ENCODE measurements at places on chromosomes 2 and 18.

DNA sequence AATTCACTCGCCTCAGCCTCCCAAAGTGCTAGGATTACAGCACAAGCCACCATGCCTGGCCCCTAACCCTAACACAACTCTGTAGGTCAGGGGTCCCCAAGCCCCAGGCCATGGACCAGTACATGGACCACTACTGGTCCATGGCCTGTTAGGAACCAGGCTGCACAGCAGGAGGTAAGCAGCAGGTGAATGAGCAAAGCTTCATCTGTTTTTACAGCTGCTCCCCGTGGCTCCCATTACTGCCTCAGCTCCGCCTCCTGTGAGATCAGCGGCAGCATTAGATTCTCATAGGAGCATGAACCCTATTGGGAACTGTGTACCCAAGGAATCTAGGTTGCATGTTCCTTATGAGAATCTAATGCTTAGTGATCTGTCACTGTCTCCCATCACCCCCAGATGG lies 201.7 kb downstream of the NRP2 start:
- no peak overlapping the region for H3K27ac ChIP-seq
- H3K27me3 ChIP-seq, result peaks cover 21% of the 10 kb centered on the region
- no peak overlapping the region for H3K4me3 ChIP-seq
- no peak for DNase-seq
- H3K36me3 ChIP-seq, result no peaks in the 10 kb centered on the region

GRCh38 chr2:96602330-96602823 lies 35.7 kb downstream of the KANSL3 start:
- H3K4me1 ChIP-seq, result peaks cover 15% of the 10 kb centered on the region
- H3K36me3 ChIP-seq, result peaks cover 64% of the 10 kb centered on the region
- DNase-seq, result no peak
- H3K27ac ChIP-seq, result peak overlapping the region; percentile 71

DNA sequence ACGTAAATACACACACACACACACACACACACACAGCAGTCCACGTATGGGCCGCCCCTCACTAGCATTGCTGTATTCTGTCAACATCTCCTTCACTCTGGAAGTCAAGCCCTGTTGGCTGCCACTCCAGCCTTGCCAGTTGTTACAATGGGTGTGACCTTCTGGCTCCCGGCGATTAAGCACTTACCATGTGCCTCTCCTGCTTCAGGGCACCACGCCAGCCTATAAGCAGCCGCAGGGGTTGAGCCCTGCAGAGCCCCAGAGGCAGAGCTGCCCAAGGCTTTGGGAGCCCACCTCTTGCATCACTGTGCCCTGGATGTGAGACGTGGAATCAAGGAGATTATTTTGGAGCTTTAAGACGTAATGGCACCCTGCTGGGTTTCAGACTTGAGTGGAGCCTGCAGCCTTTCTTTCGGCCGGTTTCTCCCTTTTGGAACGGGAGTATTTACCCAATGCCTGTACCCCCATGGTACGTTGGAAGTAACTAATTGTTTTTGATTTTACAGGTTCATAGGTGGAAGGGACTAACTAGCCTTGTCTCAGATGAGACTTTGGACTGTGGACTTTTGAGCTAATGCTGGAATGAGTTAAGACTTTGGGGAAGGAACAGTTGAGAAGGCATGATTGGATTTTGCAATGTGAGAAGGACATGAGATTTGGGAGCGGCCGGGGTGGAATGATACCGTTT lies 54.5 kb upstream of the ROCK2 start:
- no peaks in the 10 kb centered on the region for H3K4me1 ChIP-seq
- H3K36me3 ChIP-seq, result no peaks in the 10 kb centered on the region
- H3K27ac ChIP-seq, result no peak overlapping the region
- no peak for DNase-seq

DNA sequence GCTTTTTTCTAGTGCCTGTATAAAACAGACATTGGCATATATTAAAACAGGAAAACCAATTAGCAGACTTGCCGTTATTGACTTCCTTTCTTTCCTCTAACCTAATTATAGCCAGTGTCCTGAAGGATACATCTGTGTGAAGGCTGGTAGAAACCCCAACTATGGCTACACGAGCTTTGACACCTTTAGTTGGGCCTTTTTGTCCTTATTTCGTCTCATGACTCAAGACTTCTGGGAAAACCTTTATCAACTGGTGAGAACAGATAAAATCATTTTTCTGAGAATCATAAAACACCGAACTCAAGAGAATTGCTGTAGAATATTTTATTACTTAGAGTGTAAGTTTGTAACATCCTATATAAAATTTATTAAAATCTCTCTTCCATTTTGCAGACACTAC lies 74.3 kb downstream of the SCN2A start:
- no peak overlapping the region for H3K4me3 ChIP-seq
- no peaks in the 10 kb centered on the region for H3K4me1 ChIP-seq
- DNase-seq, result no peak
- no peak overlapping the region for H3K27ac ChIP-seq

- H3K27ac ChIP-seq, result no peak overlapping the region
- H3K4me3 ChIP-seq, result no peak overlapping the region
- no peaks in the 10 kb centered on the region for H3K27me3 ChIP-seq
- no peaks in the 10 kb centered on the region for H3K36me3 ChIP-seq
- H3K4me1 ChIP-seq, result peaks cover 18% of the 10 kb centered on the region
Observed at GRCh38 chr2:53987336-53987921, 16.6 kb upstream of the PSME4 start.

GRCh38 chr2:102139851-102140250 lies 2.7 kb upstream of the IL1R1 start:
- H3K36me3 ChIP-seq, result peaks cover 63% of the 10 kb centered on the region
- peak overlapping the region; percentile 89 for H3K27ac ChIP-seq
- no peak for DNase-seq
- H3K4me1 ChIP-seq, result peaks cover 65% of the 10 kb centered on the region

DNA sequence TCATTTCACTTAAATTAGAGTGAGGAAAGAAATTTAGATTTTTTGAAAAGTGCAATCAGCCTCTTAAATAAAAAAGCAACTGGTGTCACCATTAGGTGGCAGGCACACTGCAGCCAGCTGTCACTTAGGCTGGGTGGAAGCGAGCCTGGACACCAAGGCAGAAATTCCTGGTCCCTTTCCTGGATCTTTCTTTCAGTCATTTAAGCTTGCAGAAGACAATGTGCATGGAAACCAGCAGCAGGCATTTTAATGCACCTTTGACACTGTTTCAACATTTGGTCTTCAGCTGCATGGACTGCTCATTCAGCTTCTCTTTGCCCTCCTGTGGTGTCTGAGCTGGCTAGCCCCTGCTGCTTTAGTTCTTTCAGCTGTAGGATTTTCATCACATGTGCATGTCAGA lies 61.0 kb downstream of the AQP4 start:
- H3K27ac ChIP-seq, result no peak overlapping the region
- no peaks in the 10 kb centered on the region for H3K36me3 ChIP-seq
